Chondrocyte (in vitro differentiated cells): ENCODE measurements at places on chromosomes 4 and X. TPM values are rescaled to one million over a fixed set of nuclear protein-coding genes. Genes with fewer than 3 reads are reported as not detected.

Gene POU4F2
- total RNA-seq = not detected in 3 replicates

Gene NXF2B
- total RNA-seq = not detected in 3 replicates

Gene SSX4B
- total RNA-seq = not detected in 3 replicates

Gene NEXMIF
- total RNA-seq = 0.15 to 0.26 TPM in 2 of 3 replicates, not detected in the other

Gene KLKB1
- 0.17 to 0.63 TPM in 2 of 3 replicates, not detected in the other for total RNA-seq

Gene NHS
- 11.5 to 14.9 TPM (median 12.8 TPM) in 3 replicates for total RNA-seq

Gene TMEM150C
- 1.7 to 2.3 TPM (median 1.7 TPM) in 3 replicates for total RNA-seq

Gene GNRHR
- not detected in 3 replicates for total RNA-seq

Gene IL9R
- total RNA-seq = not detected in 3 replicates

- DNase-seq = no peak
- no peaks in the 10 kb centered on the region for H3K4me1 ChIP-seq
- H3K36me3 ChIP-seq = peaks cover 1% of the 10 kb centered on the region
- H3K27me3 ChIP-seq = peaks cover 26% of the 10 kb centered on the region
- no peak overlapping the region for H3K27ac ChIP-seq
- H3K4me3 ChIP-seq = no peak overlapping the region
Observed at GRCh38 chr4:74501579-74501978, 56.6 kb downstream of the AREG start.

- peaks cover 2% of the 10 kb centered on the region for H3K27me3 ChIP-seq
- DNase-seq = no peak
- no peak overlapping the region for H3K4me3 ChIP-seq
- H3K36me3 ChIP-seq = no peaks in the 10 kb centered on the region
- no peaks in the 10 kb centered on the region for H3K4me1 ChIP-seq
Observed at GRCh38 chr4:139582044-139582443, 26.0 kb upstream of the SETD7 start.

GRCh38 chr4:37522996-37523395 is 163.2 kb downstream of the RELL1 start:
- H3K4me3 ChIP-seq = no peak overlapping the region
- no peak overlapping the region for H3K27ac ChIP-seq
- no peak for DNase-seq
- H3K4me1 ChIP-seq = no peaks in the 10 kb centered on the region
- H3K36me3 ChIP-seq = no peaks in the 10 kb centered on the region
- H3K27me3 ChIP-seq = no peaks in the 10 kb centered on the region

GRCh38 chr4:85514783-85515182 is 39.8 kb downstream of the ARHGAP24 start:
- no peaks in the 10 kb centered on the region for H3K27me3 ChIP-seq
- peaks cover 4% of the 10 kb centered on the region for H3K4me1 ChIP-seq
- no peak overlapping the region for H3K4me3 ChIP-seq
- H3K36me3 ChIP-seq = no peaks in the 10 kb centered on the region
- DNase-seq = no peak

GRCh38 chr4:134365852-134366251 is 164.3 kb upstream of the PABPC4L start:
- no peak overlapping the region for H3K4me3 ChIP-seq
- H3K27ac ChIP-seq = no peak overlapping the region
- no peak for DNase-seq
- peaks cover 4% of the 10 kb centered on the region for H3K4me1 ChIP-seq

DNA sequence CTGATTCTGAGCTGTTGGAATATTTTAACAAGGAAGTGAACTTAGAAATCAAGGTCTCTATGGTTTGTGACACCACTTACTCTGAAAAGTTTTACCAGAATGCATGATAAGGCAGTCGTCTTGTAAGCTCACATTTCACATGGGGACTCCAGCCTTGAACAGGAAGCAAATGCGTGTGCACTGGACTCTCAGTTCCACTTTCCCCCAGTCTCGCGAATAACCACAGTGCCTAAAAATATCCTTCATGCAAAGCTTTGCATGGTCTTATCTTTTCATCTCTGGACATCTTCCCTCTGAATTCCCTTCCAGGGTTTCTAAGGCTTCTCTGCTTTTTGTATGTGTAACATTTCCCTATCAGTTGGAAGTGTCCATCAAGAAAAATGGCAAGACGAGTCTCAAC is 581.8 kb downstream of the NLGN4X start:
- no peaks in the 10 kb centered on the region for H3K36me3 ChIP-seq
- no peaks in the 10 kb centered on the region for H3K27me3 ChIP-seq
- no peak for DNase-seq
- H3K4me1 ChIP-seq = no peaks in the 10 kb centered on the region

DNA sequence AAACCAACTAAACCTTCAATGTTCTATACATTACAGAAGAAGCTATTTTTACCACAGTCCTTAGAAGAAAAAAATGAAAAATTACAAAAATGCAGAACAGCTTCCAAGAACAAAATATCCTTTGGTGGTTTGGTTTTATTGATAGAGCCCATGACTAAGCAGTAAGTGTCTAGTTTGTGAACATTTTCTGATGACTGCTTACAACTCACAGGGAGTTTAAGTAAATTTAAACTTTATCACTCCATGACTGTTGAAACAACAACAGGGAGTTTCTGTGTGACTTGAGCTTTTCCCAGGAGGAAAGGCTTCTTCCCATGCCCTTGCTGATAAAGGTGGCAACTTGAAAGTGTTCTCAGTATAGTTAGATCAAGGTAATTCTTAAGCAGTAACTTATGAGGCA is 2.9 kb downstream of the PF4 start:
- H3K27me3 ChIP-seq = no peaks in the 10 kb centered on the region
- peaks cover 5% of the 10 kb centered on the region for H3K36me3 ChIP-seq
- H3K27ac ChIP-seq = peak overlapping the region; percentile 74
- peaks cover 62% of the 10 kb centered on the region for H3K4me1 ChIP-seq

DNA sequence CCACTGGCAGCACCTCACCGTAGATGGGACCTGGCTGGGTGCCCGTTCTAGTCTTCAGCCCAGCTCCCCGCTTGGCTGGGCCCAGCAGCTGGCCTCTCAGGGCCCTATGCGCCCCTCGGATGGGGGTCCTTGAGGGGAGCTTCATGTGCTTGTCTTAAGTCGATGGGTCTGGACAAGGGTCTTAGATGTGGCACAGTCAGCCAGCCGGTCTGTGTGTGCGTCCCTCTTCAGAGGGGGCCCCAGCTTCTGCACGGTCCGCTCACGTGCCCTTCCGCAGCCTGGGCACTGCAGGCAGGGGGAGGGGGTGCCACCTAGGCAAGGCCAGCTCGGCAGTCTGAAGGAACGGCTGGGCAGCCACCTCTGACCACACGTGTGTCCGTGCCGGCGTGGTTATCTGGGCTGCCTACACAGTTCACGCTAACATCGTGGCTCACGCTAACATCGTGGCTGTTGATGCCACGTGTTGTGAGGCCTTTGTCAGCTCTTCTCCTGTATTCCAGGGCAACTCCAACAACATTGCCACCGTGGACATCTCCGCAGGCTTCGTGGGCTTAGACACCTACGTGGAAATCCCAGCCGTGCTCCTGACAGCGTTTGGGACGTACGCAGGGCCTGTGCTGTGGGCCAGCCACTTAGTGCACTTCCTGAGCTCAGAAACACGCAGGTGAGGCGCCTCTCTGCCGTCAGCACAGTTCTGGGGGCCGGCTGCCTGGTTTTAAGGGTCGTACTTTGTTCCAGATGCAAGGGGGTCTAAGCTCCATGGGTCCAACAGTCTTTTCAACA is 34.5 kb downstream of the PIGG start:
- no peaks in the 10 kb centered on the region for H3K27me3 ChIP-seq
- no peak overlapping the region for H3K4me3 ChIP-seq
- peaks cover 41% of the 10 kb centered on the region for H3K36me3 ChIP-seq
- H3K27ac ChIP-seq = no peak overlapping the region

- no peak for DNase-seq
- peaks cover 18% of the 10 kb centered on the region for H3K36me3 ChIP-seq
- peaks cover 3% of the 10 kb centered on the region for H3K4me1 ChIP-seq
- no peaks in the 10 kb centered on the region for H3K27me3 ChIP-seq
Observed at GRCh38 chr4:2638730-2639129, 102.3 kb downstream of the FAM193A start.

GRCh38 chrX:104122829-104123228 is 10.5 kb downstream of the ZCCHC18 start:
- no peaks in the 10 kb centered on the region for H3K36me3 ChIP-seq
- H3K4me3 ChIP-seq = no peak overlapping the region
- H3K27ac ChIP-seq = no peak overlapping the region
- no peaks in the 10 kb centered on the region for H3K4me1 ChIP-seq

DNA sequence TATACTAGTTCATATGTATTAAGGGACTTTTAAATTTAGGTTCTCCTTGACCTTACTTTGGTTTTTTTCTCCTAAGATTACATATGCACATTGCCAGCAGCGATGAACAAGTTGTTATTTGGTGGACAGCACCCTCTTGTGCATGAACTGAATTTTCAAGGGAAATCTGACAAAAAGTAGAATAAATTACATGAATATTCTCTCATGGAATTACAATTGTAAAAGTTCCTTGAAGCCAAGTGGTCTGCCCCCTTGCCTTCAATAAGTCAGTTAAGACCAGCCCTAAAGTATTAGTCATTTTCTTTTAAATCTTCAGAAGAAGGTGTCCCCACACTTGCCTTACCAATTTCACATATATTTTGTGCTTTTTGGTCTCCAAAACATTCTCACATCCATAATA is 30.7 kb upstream of the SMARCA5 start:
- H3K4me3 ChIP-seq = no peak overlapping the region
- no peak overlapping the region for H3K27ac ChIP-seq
- H3K36me3 ChIP-seq = no peaks in the 10 kb centered on the region
- no peak for DNase-seq

DNA sequence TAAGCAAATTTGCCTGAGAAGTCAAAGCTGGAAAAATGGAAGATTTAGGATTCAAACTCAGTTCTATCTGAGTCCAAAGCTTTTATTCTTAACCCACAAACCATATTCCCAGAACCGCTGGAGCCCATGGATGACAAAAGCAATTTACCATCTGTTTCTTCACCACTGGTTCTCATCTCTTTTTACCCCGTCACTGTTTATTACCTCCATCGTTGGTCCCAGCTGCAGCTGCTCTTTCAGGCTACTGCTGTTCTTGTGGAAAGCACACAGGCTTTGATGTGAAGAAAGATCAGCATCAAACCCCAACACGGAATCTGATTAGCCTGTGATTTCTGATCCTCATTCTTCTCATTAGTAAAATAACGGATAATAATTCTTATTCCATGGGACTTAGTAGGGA is 9.5 kb downstream of the FBXO8 start:
- H3K27me3 ChIP-seq = no peaks in the 10 kb centered on the region
- H3K36me3 ChIP-seq = no peaks in the 10 kb centered on the region
- no peak overlapping the region for H3K4me3 ChIP-seq
- no peak overlapping the region for H3K27ac ChIP-seq
- DNase-seq = no peak

GRCh38 chr4:148782284-148782683 is 340.1 kb upstream of the NR3C2 start:
- no peak for DNase-seq
- no peak overlapping the region for H3K4me3 ChIP-seq
- no peak overlapping the region for H3K27ac ChIP-seq
- H3K36me3 ChIP-seq = no peaks in the 10 kb centered on the region
- no peaks in the 10 kb centered on the region for H3K4me1 ChIP-seq

DNA sequence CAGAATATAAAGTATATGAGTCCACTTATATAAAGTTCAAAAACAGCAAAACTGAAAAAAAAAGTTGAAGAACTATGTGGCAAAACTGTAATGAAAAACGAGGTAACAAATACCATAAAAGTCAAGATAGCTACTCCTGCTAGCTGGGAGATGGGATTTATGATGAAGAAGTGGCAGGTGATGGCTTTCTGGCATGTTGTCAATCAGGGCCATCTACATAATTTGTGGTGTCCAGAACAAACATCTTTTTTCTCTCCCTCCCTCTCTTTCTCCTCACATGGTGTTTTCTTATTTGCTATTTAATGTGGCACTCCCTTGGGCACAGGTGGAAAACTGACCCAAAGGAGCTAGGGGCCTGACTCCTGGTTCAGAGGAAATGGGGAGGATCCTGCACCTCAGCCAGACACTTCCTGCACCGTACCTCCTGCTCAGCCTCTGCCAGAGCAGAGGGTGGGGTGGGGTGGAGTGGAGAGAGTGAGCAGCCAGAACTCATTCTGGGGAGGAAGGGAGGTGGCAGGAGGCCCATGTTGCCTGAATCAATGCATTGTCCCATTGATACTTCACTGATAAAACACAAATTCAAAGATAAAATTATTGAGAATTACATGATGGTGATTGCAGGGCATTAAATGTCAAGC is 5.3 kb upstream of the SAP30 start:
- DNase-seq = no peak
- no peak overlapping the region for H3K4me3 ChIP-seq
- H3K27ac ChIP-seq = no peak overlapping the region
- H3K4me1 ChIP-seq = peaks cover 15% of the 10 kb centered on the region

GRCh38 chr4:110633358-110634341 is 10.8 kb upstream of the PITX2 start:
- peaks cover 29% of the 10 kb centered on the region for H3K4me1 ChIP-seq
- peaks cover 83% of the 10 kb centered on the region for H3K27me3 ChIP-seq
- no peak for DNase-seq
- peaks cover 11% of the 10 kb centered on the region for H3K36me3 ChIP-seq
- no peak overlapping the region for H3K27ac ChIP-seq

DNA sequence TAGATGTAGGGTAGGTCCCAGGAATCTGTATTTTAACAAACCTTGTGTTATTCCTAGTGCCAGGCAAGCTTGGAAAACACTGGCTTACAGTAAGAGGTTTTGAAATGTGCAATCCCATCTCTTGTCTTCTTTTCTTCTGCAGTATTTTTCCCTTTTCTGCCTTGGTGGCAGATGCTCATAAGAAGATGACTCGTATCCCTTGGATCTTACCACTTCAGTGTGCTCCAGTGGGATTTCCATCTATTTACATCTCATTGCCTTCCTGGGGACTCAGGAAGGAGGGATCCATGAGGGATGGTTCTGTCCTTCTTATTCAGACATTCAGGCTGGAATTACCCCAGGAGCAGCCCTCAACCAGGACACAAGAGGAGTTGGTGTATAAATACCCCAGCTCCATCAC is 136.6 kb downstream of the NHS start:
- no peak for DNase-seq
- H3K4me3 ChIP-seq = no peak overlapping the region
- H3K36me3 ChIP-seq = peaks cover 2% of the 10 kb centered on the region
- H3K27ac ChIP-seq = no peak overlapping the region
- H3K27me3 ChIP-seq = no peaks in the 10 kb centered on the region

DNA sequence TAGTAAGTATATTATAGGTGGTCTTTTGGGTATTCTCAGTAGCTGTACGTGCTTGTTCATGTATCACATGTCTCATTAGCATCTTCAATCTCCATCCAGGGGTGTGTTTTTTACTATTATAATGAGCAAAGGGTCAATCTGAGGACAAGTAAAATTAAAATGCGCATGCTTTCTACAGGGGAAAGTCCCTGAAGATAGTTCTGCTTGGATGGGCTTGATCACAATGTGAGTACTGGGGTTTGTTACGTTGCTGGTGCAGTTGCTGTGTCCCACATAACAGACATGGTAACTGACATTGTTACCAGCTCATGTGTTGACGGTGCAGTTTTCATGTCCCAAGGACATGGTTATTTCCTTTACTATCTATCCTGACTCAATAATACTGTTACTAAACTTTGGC is 65.9 kb downstream of the UCHL1 start:
- peaks cover 18% of the 10 kb centered on the region for H3K27me3 ChIP-seq
- H3K27ac ChIP-seq = no peak overlapping the region
- no peak for DNase-seq
- H3K4me1 ChIP-seq = no peaks in the 10 kb centered on the region
- no peak overlapping the region for H3K4me3 ChIP-seq

- H3K36me3 ChIP-seq = no peaks in the 10 kb centered on the region
- no peak overlapping the region for H3K4me3 ChIP-seq
- no peak overlapping the region for H3K27ac ChIP-seq
- DNase-seq = no peak
- H3K27me3 ChIP-seq = no peaks in the 10 kb centered on the region
Observed at GRCh38 chr4:60089546-60090273, 1110.4 kb upstream of the ADGRL3 start.
